Fibroblast of skin of right biceps (primary cell): ENCODE measurements at places on chromosomes 1 and 21.

DNA sequence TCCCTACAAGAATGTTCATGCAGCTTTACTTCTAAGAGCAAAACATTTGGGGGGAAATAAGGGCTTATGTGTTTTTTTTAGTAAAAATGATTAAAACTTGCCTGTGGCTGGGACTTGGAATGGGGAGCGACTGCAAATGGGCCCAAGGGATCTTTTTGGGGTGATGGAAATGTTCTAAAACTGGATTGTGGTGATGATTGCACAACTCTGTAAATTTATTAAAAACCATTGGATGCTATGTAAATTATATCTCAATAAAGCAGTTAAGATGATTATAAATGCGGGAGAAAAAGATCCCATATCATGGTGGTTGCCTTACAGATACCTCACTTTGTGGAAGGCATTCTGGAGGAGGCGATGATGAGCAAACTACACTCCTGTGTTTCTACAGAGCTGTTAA is 30.2 kb upstream of the STUM start:
- DNase-seq, result no peak

GRCh38 chr1:38962560-38962959 is 20.9 kb upstream of the RHBDL2 start:
- DNase-seq, result peak; percentile 31

- DNase-seq, result peak; percentile 60
These were observed 14.0 kb upstream of the PEF1 start for GRCh38 chr1:31658721-31659120.

GRCh38 chr21:39079617-39080016 is 103.6 kb downstream of the PSMG1 start:
- DNase-seq, result no peak

GRCh38 chr1:114328361-114328904 is 174.8 kb upstream of the SYT6 start:
- no peak for DNase-seq

DNA sequence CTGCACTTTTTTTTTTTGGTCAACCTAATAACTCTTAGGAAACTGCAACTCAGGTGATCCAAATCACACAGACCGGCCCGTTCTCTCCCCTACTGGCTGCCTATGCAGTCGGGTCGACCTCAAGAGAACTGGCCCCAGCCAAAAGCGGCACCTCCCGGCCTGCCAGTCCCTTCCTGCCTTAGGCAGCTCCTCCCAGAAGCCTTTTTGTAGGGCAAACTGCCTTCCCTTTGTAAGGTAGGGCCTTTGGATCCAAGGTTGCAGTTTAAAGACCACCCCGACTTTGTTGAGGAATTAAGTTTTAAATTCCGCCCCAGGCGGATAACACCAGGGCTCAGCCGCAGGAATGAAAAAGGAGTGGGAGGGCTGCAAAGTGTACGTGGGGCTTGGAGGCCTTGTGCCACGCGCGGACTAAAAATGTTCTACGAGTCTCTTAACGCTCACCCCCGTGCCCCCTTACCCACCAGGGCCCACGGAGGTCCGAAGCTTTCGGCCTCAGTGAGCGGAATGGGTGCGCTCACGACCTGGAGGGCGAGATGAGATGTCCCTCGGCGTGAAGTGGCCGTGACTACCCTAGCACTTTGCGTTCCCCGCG is 642 bp upstream of the ST3GAL3 start:
- no peak for DNase-seq

DNA sequence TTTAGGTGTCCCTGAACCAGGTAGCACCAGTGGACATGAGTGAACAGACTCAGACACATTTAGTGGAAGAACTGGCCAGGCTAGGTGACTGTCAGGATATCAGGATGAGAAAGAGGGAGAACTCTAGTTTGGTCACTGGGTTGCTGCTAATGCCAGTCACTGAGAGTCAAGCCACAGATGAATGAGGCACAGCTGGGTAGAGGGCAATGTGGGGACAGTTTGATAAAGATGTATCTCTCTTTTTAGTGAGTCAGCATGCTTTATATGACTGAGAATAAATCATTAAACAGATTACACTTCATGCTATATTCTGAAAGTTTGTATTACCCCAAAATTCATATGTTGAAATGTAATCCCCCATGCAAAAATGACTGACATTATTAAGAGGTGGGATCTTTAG is 87.1 kb downstream of the SELENOF start:
- no peak for DNase-seq
